Stimulated activated CD4-positive, alpha-beta T cell treated with anti-CD3 and anti-CD28 coated beads, Interleukin-2, amount 100 ng/mL, for 48 hours (primary cell): ENCODE measurements at places on chromosomes 4 and X.

- DNase-seq = no peak
Measured at GRCh38 chr4:177225605-177226004, 84.1 kb upstream of the NEIL3 start.

- no peak for DNase-seq
Measured at GRCh38 chr4:165906272-165906671, 33.2 kb downstream of the TLL1 start.

DNA sequence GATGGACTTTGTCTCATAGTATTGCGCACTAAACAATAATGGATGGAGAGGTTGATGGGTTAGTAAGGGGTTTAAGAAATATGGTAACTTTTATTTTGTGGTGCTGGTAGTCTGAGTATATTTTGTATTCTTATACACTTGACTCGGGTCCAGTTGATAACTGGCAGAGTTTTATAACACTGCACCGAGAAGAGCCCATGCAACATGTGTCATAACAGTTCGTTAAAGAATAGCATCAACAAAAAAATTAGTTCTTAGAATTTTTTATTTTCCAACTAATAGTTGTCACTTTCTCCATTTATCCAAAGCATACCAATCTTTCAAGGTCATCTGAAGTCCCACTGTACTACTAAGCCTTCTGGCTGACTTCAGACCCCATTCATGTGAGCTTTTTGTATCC is 175.1 kb downstream of the SOWAHB start:
- DNase-seq = no peak

DNA sequence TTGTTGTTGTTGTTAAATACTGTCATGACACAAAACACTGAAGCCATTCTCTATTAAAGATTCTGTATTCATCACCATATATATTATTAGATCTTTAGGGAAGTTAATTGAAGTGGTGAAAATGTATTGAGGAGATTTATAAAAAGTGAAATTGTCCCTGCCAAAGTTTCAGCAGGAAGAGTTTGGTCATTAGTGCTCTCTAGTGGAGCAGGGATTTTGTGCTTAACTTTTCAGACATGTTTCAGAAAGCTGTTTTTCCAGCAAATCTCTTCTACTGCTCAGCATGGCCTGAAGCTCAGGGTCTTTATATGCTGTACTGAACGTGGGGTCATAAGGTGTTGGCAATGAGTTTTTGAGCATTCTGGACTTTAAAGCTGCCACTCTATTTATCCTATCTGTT is 36.7 kb upstream of the CXXC4 start:
- no peak for DNase-seq

DNA sequence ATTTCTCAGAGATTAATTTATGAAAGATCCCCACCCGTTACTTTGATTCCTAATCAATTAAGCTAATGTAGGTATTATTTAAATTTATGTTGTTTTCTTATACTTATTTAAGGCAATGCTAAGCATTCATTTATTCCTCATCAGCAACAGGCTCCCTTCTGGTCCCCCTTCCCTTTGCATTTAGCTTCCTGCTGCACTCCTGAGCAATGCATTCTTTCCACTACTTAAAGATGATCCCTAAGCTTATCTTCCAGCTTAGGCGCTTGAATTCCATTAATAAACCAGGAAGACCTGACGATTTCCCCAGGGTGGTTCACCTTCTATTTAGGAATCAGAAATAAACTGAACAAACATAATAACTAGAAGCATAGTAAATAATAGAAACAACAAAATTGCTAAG is 1003.1 kb downstream of the FSTL5 start:
- no peak for DNase-seq

DNA sequence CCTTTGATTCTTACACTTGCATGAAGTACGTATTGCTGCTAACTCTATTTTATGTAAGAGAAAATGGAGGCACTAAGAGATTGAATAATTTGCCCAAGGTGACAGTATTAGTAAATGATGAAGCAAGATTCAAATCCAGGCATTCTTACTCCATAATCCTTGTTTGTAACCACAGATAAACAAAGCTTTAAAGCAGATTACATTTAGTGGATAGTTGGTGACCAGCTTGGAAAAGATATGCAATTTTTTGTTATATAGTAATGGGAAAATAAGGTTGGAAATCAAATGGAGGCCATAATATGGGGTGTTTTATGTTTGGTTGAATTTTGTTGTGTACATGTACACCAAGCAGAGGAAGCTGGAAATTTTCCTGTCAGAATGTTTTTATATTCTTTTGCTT is 30.8 kb downstream of the MND1 start:
- DNase-seq = no peak
